ENCODE measurements at places on chromosomes 3 and 15. TPM values are rescaled to one million over a fixed set of nuclear protein-coding genes. Genes with fewer than 3 reads are reported as not detected.

The TGFBR2 gene
- total RNA-seq = 242 TPM

DNA sequence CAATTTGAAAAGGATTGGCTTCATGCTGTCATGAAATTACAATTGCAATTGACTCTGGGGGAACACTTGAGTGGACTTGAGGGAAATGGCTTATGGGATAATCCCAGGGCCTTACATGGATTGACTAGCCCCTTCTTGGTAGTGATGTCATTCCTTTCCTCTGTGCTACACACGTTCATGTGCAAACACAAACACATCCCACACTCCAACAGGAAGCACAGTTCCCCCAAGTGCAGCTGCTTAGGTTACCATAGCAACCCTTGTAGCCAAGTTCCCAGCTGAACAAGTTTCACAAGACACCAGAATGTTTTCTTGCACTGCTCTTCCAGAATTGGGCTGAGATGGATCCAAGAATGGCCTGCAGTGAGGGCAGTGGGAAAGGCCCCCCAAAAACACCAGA lies 217.0 kb downstream of the ZNF621 start:
- no peaks in the 10 kb centered on the region for H3K27me3 ChIP-seq
- H3K36me3 ChIP-seq = no peaks in the 10 kb centered on the region
- H3K27ac ChIP-seq = no peak overlapping the region
- no peaks in the 10 kb centered on the region for H3K4me1 ChIP-seq

DNA sequence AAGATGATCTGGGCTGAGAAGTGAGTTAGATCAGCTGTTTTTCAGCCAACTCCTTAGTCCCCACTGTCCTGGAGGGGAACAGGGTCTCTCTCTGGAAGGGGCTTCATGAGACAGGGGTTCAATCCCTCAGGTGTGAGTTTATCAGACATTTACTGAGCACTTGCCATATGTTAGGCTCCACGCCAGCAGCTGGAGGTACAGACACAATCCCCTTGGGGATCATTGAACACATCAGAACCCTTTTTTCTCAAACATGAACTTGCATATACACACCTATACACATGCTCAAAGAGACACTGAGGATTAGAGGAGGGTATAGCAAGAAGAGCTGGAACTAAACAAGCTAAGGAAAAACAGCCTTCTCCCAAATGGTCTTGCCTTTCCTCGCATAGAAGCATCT lies 5.5 kb upstream of the BMF start:
- H3K27me3 ChIP-seq = no peaks in the 10 kb centered on the region
- H3K27ac ChIP-seq = no peak overlapping the region
- H3K4me3 ChIP-seq = no peak overlapping the region
- no peaks in the 10 kb centered on the region for H3K36me3 ChIP-seq
- DNase-seq = no peak

DNA sequence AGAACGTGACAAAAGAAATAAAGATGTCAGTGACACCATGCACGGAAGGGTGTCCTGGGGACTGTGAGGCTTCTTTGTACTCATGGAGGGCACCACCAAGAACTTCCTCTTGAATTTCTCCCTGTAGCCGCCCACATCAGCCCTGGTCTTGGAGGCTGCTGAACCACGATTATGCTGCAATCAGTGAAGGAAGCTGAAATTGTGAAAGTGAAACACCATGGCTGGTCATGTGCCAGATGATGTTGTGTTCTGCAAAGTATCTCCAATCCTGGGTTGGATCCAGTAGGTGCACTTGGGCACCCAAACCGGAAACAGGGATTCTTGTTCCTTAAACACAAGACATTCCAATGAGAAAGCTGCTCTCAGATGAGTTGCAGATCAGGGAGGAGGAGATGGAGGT lies 104.4 kb upstream of the GOLGA6L6 start:
- peak; percentile 73 for DNase-seq
- no peak overlapping the region for H3K27ac ChIP-seq
- H3K4me1 ChIP-seq = no peaks in the 10 kb centered on the region
- H3K27me3 ChIP-seq = peaks cover 7% of the 10 kb centered on the region
- H3K36me3 ChIP-seq = no peaks in the 10 kb centered on the region

GRCh38 chr3:95352471-95352870 lies 1289.6 kb downstream of the NSUN3 start:
- DNase-seq = no peak
- no peaks in the 10 kb centered on the region for H3K36me3 ChIP-seq
- H3K4me1 ChIP-seq = no peaks in the 10 kb centered on the region
- no peaks in the 10 kb centered on the region for H3K27me3 ChIP-seq
- no peak overlapping the region for H3K4me3 ChIP-seq

The TBC1D23 gene
- 34.9 TPM for total RNA-seq

- H3K27ac ChIP-seq = no peak overlapping the region
- H3K27me3 ChIP-seq = no peaks in the 10 kb centered on the region
- H3K4me3 ChIP-seq = no peak overlapping the region
- H3K36me3 ChIP-seq = no peaks in the 10 kb centered on the region
- H3K4me1 ChIP-seq = no peaks in the 10 kb centered on the region
Measured at GRCh38 chr3:117706037-117706436, 996.5 kb downstream of the TUSC7 start.

The UPK1B gene
- total RNA-seq = not detected

GRCh38 chr3:114454551-114455251 lies 160.9 kb downstream of the TIGIT start:
- H3K27me3 ChIP-seq = no peaks in the 10 kb centered on the region
- peaks cover 42% of the 10 kb centered on the region for H3K4me1 ChIP-seq
- H3K4me3 ChIP-seq = peak overlapping the region; percentile 20
- no peaks in the 10 kb centered on the region for H3K36me3 ChIP-seq
